ENCODE measurements at places on chromosomes 2 and 18. TPM values are rescaled to one million over a fixed set of nuclear protein-coding genes. Genes with fewer than 3 reads are reported as not detected.

DNA sequence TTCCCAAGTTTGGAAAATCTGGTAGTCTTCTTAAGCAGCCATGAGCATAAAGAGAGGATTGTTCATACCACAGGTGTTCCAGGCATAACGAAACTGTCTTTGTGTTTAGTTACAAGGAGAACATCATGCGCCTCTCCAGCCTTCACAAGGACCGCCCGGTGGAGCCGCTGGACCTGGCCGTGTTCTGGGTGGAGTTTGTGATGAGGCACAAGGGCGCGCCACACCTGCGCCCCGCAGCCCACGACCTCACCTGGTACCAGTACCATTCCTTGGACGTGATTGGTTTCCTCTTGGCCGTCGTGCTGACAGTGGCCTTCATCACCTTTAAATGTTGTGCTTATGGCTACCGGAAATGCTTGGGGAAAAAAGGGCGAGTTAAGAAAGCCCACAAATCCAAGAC, 6.0 kb upstream of the MROH2A start:
- no peaks in the 10 kb centered on the region for H3K27me3 ChIP-seq
- H3K27ac ChIP-seq = no peak overlapping the region
- no peaks in the 10 kb centered on the region for H3K36me3 ChIP-seq
- no peak for DNase-seq
- H3K4me3 ChIP-seq = no peak overlapping the region

- no peak overlapping the region for H3K27ac ChIP-seq
- no peak overlapping the region for H3K4me3 ChIP-seq
- DNase-seq = no peak
- no peaks in the 10 kb centered on the region for H3K27me3 ChIP-seq
Measured at GRCh38 chr18:76379226-76380126, 115.6 kb downstream of the ZNF516 start.

GRCh38 chr2:48240912-48241311, 289.0 kb upstream of the STON1 start:
- no peaks in the 10 kb centered on the region for H3K36me3 ChIP-seq
- no peak overlapping the region for H3K27ac ChIP-seq
- no peaks in the 10 kb centered on the region for H3K4me1 ChIP-seq
- DNase-seq = no peak
- H3K27me3 ChIP-seq = no peaks in the 10 kb centered on the region
- H3K4me3 ChIP-seq = no peak overlapping the region

CFAP65 gene
- 0.12 TPM for total RNA-seq

ANKAR gene
- 3.1 TPM for total RNA-seq

- peaks cover 4% of the 10 kb centered on the region for H3K4me1 ChIP-seq
- no peak overlapping the region for H3K4me3 ChIP-seq
- H3K27me3 ChIP-seq = no peaks in the 10 kb centered on the region
- H3K27ac ChIP-seq = peak overlapping the region; percentile 0
- DNase-seq = no peak
- no peaks in the 10 kb centered on the region for H3K36me3 ChIP-seq
Measured at GRCh38 chr2:142914507-142915313, 37.2 kb downstream of the KYNU start.

GRCh38 chr18:24398540-24398939, 916 bp upstream of the OSBPL1A start:
- no peaks in the 10 kb centered on the region for H3K27me3 ChIP-seq
- no peaks in the 10 kb centered on the region for H3K36me3 ChIP-seq
- H3K27ac ChIP-seq = peak overlapping the region; percentile 61
- peak overlapping the region; percentile 34 for H3K4me3 ChIP-seq
- H3K4me1 ChIP-seq = peaks cover 6% of the 10 kb centered on the region
- peak; percentile 19 for DNase-seq

ONECUT2 gene
- 1.7 TPM for total RNA-seq

- no peak overlapping the region for H3K27ac ChIP-seq
- no peaks in the 10 kb centered on the region for H3K27me3 ChIP-seq
- no peak overlapping the region for H3K4me3 ChIP-seq
- DNase-seq = no peak
- no peaks in the 10 kb centered on the region for H3K36me3 ChIP-seq
- H3K4me1 ChIP-seq = no peaks in the 10 kb centered on the region
Measured at GRCh38 chr2:240159251-240159839, 18.9 kb upstream of the OTOS start.

EFHD1 gene
- 4.2 TPM for total RNA-seq

MPV17 gene
- 96.8 TPM for total RNA-seq

IL1RL1 gene
- total RNA-seq = 15.6 TPM

C1GALT1C1L gene
- not detected for total RNA-seq

GRCh38 chr18:69898241-69898861, 49.3 kb downstream of the CD226 start:
- H3K4me3 ChIP-seq = no peak overlapping the region
- H3K27ac ChIP-seq = no peak overlapping the region
- H3K4me1 ChIP-seq = no peaks in the 10 kb centered on the region
- no peaks in the 10 kb centered on the region for H3K27me3 ChIP-seq

AFF3 gene
- total RNA-seq = 5.2 TPM

DNA sequence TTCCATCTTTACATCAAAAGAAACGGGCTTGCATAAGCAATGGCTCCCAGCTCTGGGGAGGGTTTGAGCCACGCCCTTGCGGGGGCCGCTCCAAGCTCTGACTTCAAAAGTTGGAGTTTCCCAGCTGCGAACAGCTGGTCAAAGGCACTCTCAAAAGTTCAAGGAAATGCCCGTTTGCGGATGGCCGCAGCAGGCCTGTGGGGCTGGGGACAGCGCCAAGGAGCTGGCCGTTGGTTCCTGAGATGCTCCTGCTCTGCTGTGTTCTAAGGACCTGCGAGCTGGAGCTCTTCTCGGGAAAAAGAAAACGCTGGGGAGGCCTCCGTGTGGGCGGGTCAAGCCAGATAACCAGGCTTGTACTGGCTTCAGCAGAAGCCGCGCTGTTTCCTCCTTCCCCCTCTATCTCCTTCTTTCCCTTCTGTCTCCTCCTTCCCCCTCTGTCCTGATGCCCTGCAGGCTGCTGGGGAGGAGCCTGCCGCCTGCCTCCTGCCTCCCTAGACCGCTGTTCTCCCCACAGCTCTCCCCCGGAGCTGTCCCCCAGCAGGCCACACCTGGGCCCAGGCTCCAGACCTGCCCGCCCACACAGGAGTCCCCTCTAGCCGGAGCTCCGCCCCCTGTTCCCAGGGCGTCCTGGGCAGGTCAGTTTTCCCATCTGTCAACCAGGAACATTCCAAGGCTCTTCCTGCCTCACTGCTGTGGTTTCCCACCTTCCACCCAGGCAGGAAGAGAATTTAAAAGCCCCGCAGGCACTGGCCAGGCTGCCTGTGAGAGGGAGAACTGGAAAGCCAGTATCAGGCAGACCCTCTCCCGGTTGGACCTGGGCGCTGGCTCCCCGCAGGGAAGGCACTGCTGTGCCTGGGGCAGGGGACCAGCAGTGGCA, 14.1 kb downstream of the KLF11 start:
- peak overlapping the region; percentile 4 for H3K4me3 ChIP-seq
- peaks cover 15% of the 10 kb centered on the region for H3K4me1 ChIP-seq
- DNase-seq = peak; percentile 82
- no peaks in the 10 kb centered on the region for H3K27me3 ChIP-seq
- peak overlapping the region; percentile 63 for H3K27ac ChIP-seq

DNA sequence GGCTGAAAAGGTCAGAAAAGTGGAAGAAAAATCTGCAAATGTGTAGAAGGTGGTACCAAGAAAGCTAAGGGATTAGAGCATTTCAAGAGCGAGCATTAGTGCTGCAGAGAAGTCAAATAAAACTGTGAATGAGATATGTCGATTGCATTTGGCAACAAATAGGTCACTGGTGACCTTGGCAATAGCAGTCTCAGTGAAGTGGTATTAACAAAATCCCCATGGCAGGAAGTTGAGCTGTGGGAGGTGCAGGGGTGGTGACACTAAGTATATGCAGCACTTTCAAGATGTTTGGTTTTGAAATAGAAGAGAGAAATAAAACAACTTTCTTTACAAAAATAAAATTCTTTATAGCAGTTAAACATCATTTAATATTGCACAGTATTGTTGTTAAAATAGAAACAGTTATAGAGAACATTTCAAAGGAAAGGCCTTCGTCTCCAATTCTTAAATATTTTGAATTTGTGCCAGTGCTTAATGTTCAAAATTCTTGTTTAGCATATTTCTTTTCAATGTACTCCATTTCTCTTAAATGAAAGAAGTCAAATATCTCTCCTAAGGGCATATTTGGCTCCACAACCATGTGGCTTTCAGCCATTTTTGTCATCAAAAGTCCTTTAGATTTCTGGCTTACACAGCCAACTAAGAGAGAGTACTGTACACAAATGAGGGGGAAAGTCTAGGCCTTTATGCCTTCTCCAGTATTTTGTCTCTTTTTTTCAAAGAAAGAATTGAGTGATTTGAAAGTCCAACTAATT, 443.0 kb upstream of the MMADHC start:
- H3K27ac ChIP-seq = no peak overlapping the region
- no peak for DNase-seq
- H3K36me3 ChIP-seq = no peaks in the 10 kb centered on the region

GDF7 gene
- total RNA-seq = 0.37 TPM

DNA sequence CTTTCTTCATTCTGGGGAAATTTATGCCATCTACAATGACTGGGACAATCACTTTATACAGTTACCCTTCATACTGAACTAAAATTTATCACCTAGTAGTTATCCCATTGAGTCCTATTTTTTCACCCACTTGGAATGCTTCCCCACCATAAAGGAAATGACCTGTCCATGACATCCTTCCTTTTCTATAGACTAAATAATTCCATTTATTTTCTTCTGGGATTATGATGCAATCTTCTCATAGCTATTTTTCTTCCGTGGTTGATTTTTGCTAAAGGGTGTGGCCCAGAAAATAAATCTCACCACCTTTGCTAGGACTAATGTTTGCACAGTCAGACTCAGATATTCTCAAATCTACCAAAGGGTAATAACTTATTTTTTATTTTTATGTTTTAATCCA, 186.1 kb upstream of the NRXN1 start:
- DNase-seq = no peak
- no peak overlapping the region for H3K27ac ChIP-seq
- H3K4me3 ChIP-seq = no peak overlapping the region
- no peaks in the 10 kb centered on the region for H3K36me3 ChIP-seq
- no peaks in the 10 kb centered on the region for H3K4me1 ChIP-seq

GRCh38 chr2:212114489-212114888, 424.1 kb downstream of the ERBB4 start:
- no peaks in the 10 kb centered on the region for H3K4me1 ChIP-seq
- H3K36me3 ChIP-seq = no peaks in the 10 kb centered on the region
- no peak overlapping the region for H3K27ac ChIP-seq
- no peaks in the 10 kb centered on the region for H3K27me3 ChIP-seq
- no peak for DNase-seq

CRIM1 gene
- total RNA-seq = 40.8 TPM

DNA sequence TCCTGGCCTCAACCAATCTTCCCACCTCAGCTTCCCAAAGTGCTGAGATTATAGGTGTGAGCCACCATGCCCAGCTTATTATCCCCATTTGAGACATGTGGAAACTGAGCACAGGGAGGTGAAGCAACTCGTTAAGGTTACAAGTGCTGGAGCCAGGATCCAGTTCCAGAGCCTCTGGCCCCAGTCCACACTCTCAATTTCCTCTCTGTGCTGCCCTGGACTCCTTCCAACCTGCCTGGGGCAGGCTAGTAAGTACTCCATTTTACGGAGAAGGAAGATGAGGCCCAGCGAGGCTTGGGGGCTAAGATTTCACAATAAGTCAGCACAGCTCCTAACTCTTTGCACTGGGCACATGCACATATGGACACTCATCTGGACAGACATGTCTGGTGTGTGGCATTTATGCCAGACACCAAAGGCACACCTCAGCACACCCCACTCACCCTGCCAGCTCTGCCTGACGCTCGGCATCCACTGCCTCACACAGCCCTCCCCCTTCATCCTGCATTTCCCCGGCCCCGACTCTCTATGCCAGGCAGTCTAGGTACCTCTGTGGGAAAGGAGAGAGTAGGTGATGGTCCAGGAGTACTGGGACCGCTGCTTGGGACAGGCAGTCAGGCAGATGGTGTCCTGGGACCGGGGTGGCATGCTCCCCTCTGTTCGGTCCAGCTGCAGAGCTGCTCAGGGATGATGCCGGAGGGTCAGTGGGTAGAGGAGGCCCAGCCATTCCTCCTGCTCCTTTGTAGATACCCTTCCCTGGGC, 20.5 kb downstream of the CFAP65 start:
- no peaks in the 10 kb centered on the region for H3K36me3 ChIP-seq
- H3K4me1 ChIP-seq = no peaks in the 10 kb centered on the region
- no peak overlapping the region for H3K4me3 ChIP-seq
- no peak overlapping the region for H3K27ac ChIP-seq
- no peak for DNase-seq

CDCA7 gene
- 8.7 TPM for total RNA-seq

GRCh38 chr2:128834880-128835252, 516.2 kb upstream of the HS6ST1 start:
- no peak for DNase-seq
- no peaks in the 10 kb centered on the region for H3K4me1 ChIP-seq
- H3K27me3 ChIP-seq = no peaks in the 10 kb centered on the region
- no peak overlapping the region for H3K27ac ChIP-seq

B3GNT7 gene
- total RNA-seq = 6.2 TPM

All from hepatocyte (in vitro differentiated cells).